ENCODE measurements at places on chromosomes 6 and 20. TPM values are rescaled to one million over a fixed set of nuclear protein-coding genes. Genes with fewer than 3 reads are reported as not detected.

GRCh38 chr6:3391902-3392458 lies 64.9 kb downstream of the SLC22A23 start:
- no peak for DNase-seq
- no peak overlapping the region for H3K27ac ChIP-seq
- H3K27me3 ChIP-seq = no peaks in the 10 kb centered on the region
- no peaks in the 10 kb centered on the region for H3K36me3 ChIP-seq
- H3K4me1 ChIP-seq = no peaks in the 10 kb centered on the region

DNA sequence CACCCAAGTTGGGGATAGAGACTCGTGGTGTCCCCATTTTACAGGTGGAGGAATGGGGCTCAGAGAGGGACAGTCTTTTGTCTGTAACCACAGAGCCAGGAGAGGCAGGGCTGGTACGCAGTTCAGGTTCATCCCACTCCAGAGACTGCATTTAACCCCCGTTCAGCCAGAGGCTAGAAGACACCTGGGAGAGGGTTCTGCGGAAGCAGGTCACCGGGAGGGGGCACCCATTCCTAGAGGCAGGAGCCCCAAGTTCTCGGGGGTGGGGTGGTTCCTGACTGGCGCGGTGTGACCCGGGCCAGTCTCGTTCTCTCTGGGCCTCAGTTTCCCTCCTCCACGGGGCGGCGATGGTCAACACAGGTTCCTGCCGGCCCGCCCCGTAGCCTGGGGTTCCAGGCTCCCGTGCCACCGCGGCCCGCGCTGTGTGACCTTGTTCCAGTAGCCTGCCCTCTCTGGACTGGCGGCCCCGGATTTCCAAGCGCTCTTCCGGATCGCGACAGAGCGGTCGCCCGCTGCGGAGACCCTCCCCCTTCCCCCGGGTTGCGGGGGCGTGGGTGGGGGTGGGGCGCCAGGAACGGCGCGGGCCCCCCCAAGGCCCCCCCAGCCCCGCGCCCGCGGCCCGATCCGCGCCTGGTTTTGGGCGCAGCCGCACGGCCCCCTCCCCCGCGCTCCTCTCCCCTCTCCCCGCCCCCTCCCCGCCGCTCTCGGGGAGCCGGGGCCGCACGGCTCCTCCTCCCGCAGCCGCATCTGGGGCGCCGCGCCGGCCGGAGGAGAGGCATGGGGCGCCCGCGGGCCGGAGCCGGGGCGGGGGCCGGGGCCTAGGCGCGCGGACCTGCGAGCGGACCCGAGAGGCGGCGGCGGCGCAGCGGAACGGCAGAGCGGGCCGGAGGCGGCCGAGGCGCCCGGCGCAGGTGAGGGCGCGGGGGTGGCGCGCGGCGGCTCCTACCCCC lies at the start of gene DLGAP4:
Gene DLGAP4 (plus strand): TSS at position 738 of the 950 bp plus-strand sequence. CDS start 125,379 bp downstream, outside the sequence.
- peak; percentile 79 for DNase-seq
- H3K27me3 ChIP-seq = no peaks in the 10 kb centered on the region
- peaks cover 8% of the 10 kb centered on the region for H3K4me1 ChIP-seq
- no peak within 1 kb of the TSS for H3K4me3 ChIP-seq
- no peak within 1 kb of the TSS for H3K27ac ChIP-seq
- H3K36me3 ChIP-seq = no peaks in the 10 kb centered on the region

DNA sequence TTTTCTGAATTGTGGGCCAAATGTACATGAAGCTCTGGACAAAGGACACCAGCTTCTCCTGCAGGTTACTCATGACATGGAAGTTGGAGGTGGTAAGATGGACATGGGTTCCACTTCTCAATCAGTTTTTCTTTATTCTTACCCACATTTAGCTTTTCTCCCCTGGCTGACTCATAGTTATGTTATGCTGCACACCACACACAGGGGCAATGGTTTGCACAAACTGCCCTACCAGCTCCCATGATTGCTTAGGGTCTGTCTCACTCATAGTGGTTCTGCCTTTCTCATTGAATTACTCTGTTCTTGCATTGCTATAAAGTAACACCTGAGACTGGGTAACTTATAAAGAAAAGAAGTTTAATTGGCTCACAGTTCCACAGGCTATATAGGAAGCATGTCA lies 4.5 kb upstream of the CD109 start:
- H3K4me3 ChIP-seq = no peak overlapping the region
- H3K27me3 ChIP-seq = no peaks in the 10 kb centered on the region
- DNase-seq = no peak

GRCh38 chr6:35698858-35699257 lies 10.1 kb upstream of the FKBP5 start:
- H3K36me3 ChIP-seq = no peaks in the 10 kb centered on the region
- no peaks in the 10 kb centered on the region for H3K4me1 ChIP-seq
- no peak overlapping the region for H3K4me3 ChIP-seq
- no peak overlapping the region for H3K27ac ChIP-seq
- H3K27me3 ChIP-seq = no peaks in the 10 kb centered on the region

Gene COL19A1
- not detected for total RNA-seq

Gene FLRT3
- 19.2 TPM for total RNA-seq

DNA sequence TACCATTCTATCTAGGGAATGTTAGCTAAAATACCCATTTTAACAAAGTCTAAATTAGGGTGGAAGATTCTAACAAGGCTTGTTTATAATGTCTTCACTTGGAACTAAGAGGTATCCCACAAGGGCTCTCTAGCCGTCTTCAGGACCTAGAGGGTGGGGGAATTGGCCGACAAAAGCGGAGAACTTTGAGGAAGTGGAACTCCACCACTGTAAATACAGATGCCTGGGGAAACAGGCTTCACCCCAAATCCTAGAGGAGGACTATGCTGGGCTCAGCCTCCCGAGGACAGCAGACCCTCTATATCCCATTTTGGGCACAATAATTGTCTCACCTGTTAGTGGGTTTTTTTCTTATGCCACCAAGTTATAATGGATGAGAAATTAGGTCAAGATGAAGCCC lies 58.0 kb upstream of the TFB1M start:
- no peaks in the 10 kb centered on the region for H3K27me3 ChIP-seq
- H3K36me3 ChIP-seq = no peaks in the 10 kb centered on the region
- H3K27ac ChIP-seq = no peak overlapping the region
- H3K4me1 ChIP-seq = no peaks in the 10 kb centered on the region
- H3K4me3 ChIP-seq = no peak overlapping the region

DNA sequence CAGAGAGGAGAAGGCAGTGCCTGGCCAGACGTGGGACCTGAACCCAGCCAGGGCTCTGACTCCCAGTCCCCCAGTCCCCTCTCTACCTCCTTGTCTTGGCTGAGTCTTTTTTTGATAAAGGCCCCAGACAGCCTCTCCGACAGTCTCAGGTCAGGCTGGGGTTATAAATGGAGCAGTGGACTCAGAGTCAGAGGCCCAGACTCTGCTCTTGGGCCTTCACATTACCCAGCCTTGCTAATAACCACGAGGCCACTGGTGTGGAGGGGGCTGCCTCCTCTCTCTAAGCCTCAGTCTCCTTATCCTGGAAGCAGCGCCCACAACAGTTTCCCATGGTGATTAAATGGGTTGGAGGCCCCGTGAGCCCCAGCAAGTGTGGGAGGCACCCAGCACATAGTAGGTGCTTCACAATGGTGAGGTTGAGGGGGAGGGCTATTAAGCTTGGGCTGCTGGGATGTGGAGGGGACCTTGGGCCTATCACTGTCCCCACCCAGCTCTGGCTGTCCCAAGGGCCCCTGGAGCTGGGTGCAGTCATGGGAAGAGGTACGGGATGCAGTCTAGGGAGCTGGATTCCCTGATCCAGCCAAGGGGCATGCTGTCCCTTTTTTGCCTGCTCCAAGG lies 35.7 kb downstream of the TGM2 start:
- peaks cover 29% of the 10 kb centered on the region for H3K36me3 ChIP-seq
- H3K27ac ChIP-seq = peak overlapping the region; percentile 87
- DNase-seq = no peak
- H3K27me3 ChIP-seq = no peaks in the 10 kb centered on the region

Gene WFDC11
- not detected for total RNA-seq

DNA sequence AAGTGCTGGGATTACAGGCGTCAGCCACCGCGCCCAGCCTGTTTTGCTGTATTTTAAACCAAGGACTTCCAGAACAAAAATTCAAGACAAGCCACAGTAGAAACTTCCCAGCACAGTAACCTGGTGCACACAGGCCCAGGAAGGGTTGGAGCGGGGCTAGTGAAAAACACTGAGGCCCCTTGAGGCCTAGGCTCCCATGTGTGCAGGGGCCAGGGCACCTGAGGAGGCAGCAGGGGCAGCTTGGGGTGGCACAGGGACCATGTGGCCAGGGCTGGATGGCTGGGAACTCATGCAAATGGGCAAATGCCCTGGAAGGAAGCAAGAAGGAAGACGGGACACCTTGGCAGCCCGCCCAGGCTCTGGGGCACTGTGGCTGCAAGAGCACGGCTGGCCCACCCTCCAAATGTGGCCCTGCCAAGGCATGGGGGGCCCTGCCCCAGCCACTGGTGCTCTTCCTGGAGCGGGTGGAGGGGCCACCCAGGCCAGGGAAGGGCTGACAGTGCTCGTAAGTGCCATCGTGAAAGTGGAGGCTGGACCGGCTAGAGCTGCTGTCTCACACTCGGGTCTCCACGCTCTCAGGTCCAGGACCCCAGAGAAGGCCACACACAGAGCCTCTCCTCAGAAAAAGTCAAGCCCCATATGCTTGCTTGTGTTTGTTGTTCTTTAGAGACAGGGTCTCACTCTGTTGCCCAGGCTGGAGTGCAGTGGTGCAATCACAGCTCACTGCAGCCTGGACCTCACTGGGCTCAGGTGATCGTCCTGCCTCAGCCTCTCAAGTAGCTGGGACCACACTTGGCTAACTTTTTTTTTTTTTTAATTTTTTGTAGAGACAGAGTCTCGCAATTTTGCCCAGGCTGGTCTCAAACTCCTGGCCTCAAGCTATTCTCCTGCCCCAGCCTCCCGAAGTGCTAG lies 10.3 kb downstream of the SLC2A4RG start:
- no peak overlapping the region for H3K27ac ChIP-seq
- H3K4me1 ChIP-seq = no peaks in the 10 kb centered on the region
- no peak for DNase-seq
- no peak overlapping the region for H3K4me3 ChIP-seq

GRCh38 chr6:6591778-6592465 lies 3.4 kb downstream of the LY86 start:
- no peaks in the 10 kb centered on the region for H3K27me3 ChIP-seq
- H3K36me3 ChIP-seq = no peaks in the 10 kb centered on the region
- DNase-seq = no peak
- peaks cover 43% of the 10 kb centered on the region for H3K4me1 ChIP-seq
- H3K27ac ChIP-seq = peak overlapping the region; percentile 59

- H3K36me3 ChIP-seq = no peaks in the 10 kb centered on the region
- no peak for DNase-seq
- H3K4me1 ChIP-seq = no peaks in the 10 kb centered on the region
- H3K27me3 ChIP-seq = no peaks in the 10 kb centered on the region
- no peak overlapping the region for H3K27ac ChIP-seq
These were observed 141.9 kb upstream of the SASH1 start for GRCh38 chr6:148200781-148201180.

Gene PGC
- total RNA-seq = 4,380 TPM

Gene ADGRF5
- total RNA-seq = 245 TPM

GRCh38 chr20:7985916-7986315 lies 33.6 kb downstream of the TMX4 start:
- H3K4me3 ChIP-seq = no peak overlapping the region
- no peak overlapping the region for H3K27ac ChIP-seq

Gene RIPOR3
- 4.4 TPM for total RNA-seq

GRCh38 chr6:31901415-31901952 lies 402 bp downstream of the ZBTB12 start:
- DNase-seq = peak; percentile 41
- H3K27ac ChIP-seq = peak overlapping the region; percentile 89
- peaks cover 55% of the 10 kb centered on the region for H3K4me1 ChIP-seq
- no peaks in the 10 kb centered on the region for H3K36me3 ChIP-seq

Gene MMP24
- 17.8 TPM for total RNA-seq

DNA sequence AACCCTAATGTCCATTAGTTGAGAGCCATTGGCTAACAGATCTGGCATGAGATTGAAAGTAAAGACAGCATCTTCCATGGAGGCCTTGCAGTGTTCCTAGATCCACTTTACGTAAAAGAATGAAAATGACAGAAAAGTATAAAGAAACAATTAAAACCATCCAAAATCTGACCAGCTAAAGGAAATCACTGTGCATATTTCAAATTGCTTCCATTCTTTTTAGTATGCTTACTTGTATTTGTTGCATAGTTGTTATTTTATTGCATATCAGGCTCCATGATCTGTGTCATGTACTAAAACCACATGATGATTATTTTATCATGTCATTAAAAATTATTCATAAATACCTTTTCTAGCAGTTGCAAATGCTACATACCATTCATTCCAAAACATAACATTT lies 67.9 kb downstream of the GCLC start:
- no peak for DNase-seq
- no peak overlapping the region for H3K27ac ChIP-seq

- H3K27ac ChIP-seq = no peak overlapping the region
- H3K4me1 ChIP-seq = peaks cover 12% of the 10 kb centered on the region
- no peaks in the 10 kb centered on the region for H3K36me3 ChIP-seq
- H3K4me3 ChIP-seq = no peak overlapping the region
- DNase-seq = peak; percentile 29
- peaks cover 22% of the 10 kb centered on the region for H3K27me3 ChIP-seq
These were observed 2.1 kb upstream of the ESR1 start for GRCh38 chr6:151805286-151805840.

- DNase-seq = no peak
- H3K27me3 ChIP-seq = no peaks in the 10 kb centered on the region
- no peak overlapping the region for H3K4me3 ChIP-seq
- H3K27ac ChIP-seq = no peak overlapping the region
- no peaks in the 10 kb centered on the region for H3K36me3 ChIP-seq
These were observed 75.8 kb downstream of the PERP start for GRCh38 chr6:138031417-138031816.

DNA sequence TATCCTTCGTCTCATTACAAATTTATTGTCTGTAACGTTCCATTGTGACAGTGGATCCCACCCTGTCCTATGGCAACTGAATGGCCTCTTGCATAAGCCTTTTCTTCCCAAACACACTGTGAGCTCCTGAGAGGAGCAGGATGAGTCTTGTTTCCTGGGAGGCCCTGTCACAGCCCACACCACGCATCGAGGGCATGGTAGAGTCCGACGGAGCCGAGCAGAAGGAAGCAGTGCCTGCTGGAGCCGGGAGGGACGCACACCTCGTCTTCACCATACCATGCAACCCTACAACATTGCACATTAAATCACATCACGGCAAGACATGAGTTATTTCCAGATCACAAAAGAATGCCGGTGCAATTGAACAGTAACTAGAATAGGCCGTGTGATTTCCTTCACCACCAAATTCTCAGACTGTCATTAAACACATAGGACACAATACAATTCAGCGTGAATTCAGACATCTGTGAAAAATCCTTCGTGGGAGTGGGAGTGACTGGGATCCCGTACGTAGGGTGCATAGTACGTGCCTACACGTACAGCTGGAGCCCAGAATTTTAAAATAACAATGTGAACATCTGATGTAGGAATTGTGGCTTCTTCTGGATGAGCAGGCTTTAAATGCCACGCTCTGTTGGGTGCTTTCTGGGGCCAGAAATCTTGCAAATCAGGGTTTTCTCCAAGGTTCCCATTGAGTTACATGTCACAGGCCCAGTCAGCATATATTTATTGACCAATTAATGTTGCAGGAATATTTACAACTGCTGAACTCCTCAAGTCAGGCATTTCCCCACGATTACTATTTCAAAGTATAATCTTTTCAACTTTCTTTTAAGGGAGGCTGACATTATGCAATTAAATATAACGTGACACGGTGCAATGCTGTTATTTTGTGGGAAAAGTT lies 201.8 kb downstream of the TTLL2 start:
- no peaks in the 10 kb centered on the region for H3K36me3 ChIP-seq
- no peak overlapping the region for H3K4me3 ChIP-seq
- H3K27ac ChIP-seq = no peak overlapping the region
- H3K4me1 ChIP-seq = peaks cover 3% of the 10 kb centered on the region
- no peak for DNase-seq

- H3K36me3 ChIP-seq = no peaks in the 10 kb centered on the region
- H3K4me3 ChIP-seq = no peak overlapping the region
- no peaks in the 10 kb centered on the region for H3K27me3 ChIP-seq
- no peak overlapping the region for H3K27ac ChIP-seq
These were observed 114.1 kb downstream of the ERMARD start for GRCh38 chr6:169865346-169866139.

Gene RAB44
- total RNA-seq = 0.76 TPM
